EH (cell line): ENCODE measurements at places on chromosomes 2 and 18.
A peak's percentile ranks its signal among the peaks of the same experiment; 100 is the strongest.

GRCh38 chr2:50591642-50592041, 440.3 kb downstream of the NRXN1 start:
- DNase-seq = no peak

GRCh38 chr2:221465776-221466175, 106.3 kb downstream of the EPHA4 start:
- DNase-seq = no peak

DNA sequence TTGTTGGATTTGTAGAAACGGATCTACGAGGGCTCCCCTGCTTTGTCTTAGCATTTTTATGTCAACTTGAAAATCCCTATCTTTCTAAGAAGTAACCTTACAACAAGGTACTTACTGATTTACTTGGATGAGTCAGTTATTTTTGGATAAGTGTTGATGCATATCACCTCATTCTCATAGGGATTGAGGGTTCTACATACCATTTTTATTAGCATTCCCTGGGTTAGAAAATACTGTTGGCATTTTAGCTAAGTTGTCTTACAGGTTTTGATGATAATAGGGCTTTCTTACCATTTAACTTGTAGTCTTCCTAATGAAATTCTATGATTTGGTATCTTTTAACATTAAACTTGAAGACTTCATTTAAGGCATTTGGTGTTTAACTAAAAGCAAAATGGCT, 125.2 kb downstream of the UBE2E3 start:
- DNase-seq = peak; percentile 12

GRCh38 chr18:7749510-7749981, 182.4 kb downstream of the PTPRM start:
- peak; percentile 29 for DNase-seq

GRCh38 chr18:3102983-3103382, 90.0 kb upstream of the LPIN2 start:
- no peak for DNase-seq

DNA sequence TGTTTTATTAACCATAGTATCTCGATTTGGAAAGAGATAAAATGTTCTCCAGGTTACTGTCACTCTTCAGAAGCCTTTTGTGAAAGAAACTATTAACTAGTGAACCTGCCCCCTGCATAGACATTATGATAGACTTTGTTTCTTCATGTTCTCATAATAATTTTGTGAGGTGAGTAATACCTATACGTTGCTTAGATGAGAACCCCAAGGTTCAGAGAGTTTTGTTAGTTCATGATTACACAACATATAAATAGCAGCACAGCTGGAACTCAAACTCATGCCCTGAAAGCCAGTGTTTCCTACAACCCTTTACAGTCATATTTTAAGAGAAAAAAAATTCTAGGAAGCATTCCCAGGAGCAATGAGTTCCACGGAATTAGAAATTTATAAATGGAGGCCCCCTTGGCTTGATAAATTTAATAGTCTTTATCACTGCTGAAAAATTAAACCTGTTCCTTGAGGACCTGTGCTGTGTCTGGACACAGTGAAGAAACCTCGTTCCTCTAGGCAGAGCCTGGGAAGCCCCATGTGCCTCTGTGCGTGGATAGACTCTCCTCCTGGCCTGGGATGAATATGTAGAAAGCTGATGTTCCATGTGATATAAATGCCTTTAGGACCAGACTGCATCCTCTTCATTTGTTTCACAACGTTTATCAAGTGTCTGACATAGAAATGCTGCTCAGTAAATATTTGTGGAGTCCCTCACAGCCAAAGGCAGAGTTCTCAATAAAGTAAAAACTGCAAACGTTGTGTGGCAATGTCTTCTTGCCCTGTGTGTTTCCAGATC, 1257.0 kb upstream of the GYPC start:
- DNase-seq = no peak

DNA sequence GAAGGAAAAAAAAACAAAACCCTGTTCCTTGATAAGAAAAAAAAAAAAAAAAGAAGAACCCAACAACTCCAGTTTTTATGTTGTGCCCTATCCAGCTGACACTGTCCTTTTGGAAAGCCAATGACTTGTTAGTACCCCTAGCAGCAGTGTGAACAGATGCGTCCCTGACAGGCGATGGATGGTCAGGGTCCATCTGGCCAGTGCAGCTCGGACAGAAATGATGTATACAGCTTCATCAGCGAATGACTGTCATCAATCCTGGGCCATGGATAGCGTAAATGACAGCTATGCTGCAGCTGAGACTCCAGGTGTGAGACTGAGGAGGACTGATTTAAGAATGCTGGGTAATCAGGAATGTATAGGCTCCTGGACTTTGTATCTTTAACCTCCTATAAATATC, 318.8 kb upstream of the FIGN start:
- no peak for DNase-seq

DNA sequence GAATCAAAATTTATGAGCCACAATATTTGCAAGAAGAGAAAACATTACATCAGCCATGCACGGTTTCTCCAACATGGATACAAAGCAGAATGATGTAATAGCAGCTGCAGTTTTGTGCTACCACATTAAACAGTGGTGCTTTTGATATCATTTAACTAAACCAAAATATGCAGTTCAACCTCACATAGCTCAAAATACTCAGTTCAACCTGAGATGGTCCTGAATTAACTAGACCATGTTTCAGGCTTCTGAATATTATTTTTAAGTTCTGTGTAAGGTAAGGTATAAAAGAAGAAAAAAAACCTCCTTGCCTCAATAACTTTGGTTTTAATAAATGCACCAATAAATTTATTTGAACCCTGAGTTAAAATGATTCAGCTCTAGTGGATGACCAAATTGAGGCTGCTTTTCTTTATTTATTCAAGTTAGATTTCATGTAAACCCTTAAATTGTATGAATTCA, 18.8 kb upstream of the TSPYL6 start:
- DNase-seq = peak; percentile 69
